NCI-H82 (cell line): ENCODE measurements at places on chromosomes 16 and 17.

- peak; percentile 62 for DNase-seq
Measured at GRCh38 chr17:47850692-47851573, at the start of gene SP6. Gene SP6, minus strand, starts transcription at chr17:47851163. Its CDS starts 2,734 bp downstream, at chr17:47848429.

- DNase-seq, result no peak
Measured at GRCh38 chr17:81651692-81652091, 4.7 kb downstream of the PDE6G start.

DNA sequence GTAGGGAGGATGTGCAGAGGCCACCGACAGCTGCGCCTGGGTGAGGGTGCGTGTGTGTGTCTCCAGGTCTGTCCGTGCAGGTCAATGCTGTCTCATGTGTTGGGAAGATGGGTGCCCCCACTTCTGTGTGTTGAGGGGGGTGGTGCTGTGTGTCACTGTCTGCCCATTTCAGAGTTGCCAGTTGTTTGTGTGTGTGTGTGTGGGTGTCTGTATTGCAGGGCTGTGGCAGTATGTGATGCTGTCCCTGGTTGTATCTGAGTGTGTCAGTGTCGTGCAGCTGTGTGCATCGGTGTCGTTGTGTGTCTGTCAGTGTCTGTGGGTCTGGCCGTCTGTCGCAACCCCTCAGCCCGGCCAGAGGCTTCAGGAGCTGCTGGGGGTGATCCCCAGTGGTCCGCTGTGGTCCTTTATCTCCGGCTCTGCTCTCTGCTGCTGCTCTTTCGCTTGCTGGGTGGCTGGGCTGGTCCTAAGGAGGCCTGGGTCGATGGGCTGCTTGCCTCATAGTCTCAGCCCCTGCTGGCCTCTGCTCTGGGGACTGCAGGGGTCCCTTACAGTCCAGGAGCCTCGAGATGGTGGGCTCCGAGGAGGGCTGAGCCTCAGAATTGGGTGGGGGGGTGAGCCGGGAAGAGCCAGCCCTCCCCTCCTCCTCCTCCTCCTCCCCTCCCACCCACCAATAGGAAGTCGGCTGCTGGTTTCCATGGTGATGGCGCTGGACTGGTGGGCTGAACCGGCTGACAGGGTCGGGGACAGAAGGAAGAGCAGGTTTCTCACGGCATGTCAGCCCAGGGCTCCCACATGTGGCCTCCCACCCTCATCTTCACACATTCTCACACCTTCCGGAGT lies at the start of gene TSPOAP1:
TSS of gene TSPOAP1 (minus strand) at position 601 of the 840 bp plus-strand sequence. CDS start 875 bp downstream, outside the sequence.
- peak; percentile 87 for DNase-seq

GRCh38 chr17:9240659-9241370 lies 219.5 kb downstream of the NTN1 start:
- no peak for DNase-seq

DNA sequence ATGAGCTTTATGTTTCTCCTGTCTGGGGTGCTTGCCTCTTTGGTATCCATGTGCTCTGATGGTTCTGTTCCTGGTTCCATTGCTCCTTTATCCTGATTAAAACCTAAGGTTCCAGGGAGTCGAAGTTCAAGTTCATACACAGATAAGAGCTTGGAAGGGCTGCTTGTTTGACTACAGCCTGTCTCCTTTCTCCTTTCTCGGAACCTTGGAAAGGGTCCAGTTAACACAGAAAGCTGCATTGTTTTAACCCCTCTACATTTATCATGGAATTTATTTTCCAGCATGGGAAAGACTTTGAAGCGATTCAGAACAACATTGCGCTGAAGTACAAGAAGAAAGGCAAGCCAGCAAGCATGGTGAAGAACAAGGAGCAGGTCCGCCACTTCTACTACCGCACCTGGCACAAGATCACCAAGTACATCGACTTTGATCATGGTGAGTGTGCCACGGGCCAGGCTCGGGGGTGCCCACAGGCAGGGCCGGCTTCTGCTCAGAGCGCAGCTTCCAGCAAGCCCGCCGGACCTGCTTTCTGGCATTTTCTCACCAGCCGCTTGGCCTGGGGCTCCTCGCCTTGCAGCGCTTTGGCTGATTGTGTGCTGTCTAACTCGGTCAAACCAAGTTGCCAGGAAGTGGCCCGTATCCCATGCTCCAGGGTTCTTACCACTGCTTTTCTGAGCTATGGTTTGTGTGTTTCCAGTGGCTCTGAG lies 19.9 kb downstream of the CRAMP1 start:
- no peak for DNase-seq

GRCh38 chr17:3944485-3945388 lies 19.5 kb downstream of the ATP2A3 start:
- peak; percentile 36 for DNase-seq

DNA sequence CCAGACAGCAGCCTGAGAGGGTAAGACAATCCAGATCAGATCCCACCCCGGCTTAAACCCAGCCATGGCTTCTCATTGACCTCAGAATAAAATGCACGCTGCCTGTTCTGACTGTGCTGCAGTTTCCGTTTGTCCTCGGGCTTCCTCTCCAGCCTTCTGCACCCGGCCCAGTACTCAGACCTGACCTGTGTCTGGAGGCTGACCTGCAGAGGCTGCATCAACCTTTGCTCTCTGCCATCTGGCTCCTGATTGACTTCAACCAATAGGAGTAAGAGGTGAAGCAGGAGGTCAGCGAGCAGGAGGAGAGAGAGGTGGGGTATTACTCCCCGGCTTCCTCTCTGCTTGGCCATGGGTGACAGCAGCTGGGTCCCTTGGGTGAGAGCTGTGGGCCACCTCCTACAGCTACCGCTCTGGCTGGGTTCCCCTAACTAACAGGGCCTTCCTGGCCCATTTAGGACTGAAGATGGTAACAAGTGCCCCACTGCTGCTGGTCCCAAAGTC lies 46.7 kb downstream of the C16orf82 start:
- DNase-seq, result no peak

DNA sequence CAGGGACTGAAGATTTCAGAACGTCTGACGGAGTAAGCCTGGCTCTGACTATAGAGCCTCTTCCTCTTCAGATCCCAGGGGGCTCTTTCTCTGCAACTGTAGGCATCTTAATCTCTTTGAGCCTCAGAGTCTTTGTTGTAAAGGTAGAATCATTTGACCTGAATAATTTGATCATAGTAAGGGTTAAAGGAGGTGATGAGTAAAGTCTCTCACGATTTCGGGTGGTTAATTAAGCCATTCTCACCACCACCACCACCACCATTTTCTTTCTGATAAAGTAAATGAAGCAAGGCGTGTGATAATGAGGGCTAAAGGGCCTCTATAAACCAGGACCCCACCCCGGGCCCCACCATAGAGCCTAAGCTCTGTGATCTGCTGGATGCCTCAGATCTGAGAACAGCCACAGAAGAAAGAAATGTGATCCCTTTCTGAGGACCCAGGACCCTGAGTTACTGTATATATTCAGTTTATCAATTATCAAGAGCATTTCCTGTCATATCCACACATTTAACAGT lies 33.0 kb upstream of the ADAMTS18 start:
- DNase-seq, result peak; percentile 66

GRCh38 chr16:67194260-67194659 lies 2.3 kb downstream of the E2F4 start:
- DNase-seq, result no peak

DNA sequence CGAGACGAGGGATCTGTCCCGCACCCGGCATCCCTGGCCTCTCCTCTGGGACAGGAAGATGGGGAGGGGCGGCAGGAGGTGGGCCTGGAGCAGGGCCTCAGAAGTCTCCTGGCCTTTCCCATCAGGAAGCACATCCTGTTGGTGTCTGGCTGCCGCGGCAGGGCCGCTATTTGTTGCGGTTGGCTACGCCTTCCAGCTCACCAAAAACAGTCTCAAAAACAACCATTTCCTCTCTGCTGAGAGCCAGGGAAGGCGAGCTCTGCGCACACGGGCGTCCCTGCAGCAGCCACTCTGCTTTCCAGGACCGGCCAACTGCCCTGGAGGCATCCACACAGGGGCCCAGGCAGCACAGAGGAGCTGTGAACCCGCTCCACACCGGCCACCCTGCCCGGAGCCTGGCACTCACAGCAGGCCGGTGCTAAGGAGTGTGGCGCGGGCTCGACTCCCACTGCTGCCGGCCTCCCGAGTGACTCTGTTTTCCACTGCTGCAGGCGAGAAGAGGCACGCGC lies at the start of gene TMEM204:
TSS of gene TMEM204 (plus strand) at position 224 of the 509 bp plus-strand sequence. CDS start 610 bp downstream, outside the sequence.
- no peak for DNase-seq

DNA sequence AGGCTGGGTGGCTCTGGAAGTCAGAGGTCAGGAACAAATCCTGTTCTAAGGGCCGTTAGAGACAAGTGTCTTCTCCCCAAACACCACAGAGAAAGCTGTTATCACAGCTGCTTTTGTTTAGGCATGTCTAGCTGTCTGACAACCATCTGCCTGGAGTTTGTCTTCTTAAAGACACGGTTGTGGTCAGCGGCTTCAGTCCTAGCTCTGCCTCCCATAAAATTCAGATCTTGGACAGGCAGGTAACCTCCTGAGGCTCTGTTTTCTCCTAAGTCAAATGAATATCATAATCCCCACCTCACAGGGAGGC lies 2.3 kb upstream of the ITGA3 start:
- DNase-seq, result no peak

DNA sequence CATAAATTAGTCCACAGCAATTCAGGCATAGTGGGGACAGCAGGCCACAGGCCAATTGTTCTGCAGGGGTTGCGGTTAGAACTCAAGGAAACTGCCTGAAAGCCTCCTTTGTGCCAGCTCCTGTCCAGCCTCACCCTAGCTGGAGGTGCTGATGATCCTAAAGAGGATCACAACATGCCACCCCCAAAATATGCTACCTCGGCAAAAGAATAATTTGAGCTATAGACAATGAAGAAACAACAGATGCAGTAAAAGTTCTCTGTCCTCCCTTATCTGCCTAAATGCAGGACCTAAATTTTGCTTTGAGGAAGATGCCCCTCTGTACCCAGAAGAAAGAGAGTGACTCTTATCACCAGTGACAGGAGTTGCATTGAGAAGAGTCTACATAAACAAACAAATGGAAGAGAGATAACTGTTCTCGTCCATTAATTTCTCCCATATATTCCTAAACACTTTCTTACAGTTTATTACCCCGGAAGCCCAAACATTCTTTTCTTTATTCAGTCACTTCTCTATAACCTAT lies 14.7 kb downstream of the ALOX15 start:
- DNase-seq, result no peak

DNA sequence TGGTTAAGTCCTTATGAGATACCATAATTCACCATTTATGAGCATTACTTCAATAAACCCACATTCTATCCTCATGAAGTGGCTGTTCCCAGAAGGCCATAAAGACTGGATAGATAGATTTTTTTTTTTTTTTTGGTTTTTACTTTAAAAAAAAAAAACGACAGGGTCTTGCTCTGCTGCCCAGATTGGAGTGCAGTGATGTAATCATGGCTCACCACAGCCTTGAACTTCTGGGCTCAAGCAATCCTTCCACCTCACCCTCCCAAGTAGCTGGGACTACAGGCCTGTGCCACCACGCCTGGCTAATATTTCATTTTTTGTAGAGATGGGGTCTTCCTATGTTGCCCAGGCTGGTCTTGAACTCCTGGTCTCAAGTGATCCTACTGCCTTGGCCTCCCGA lies 102.3 kb downstream of the XYLT1 start:
- DNase-seq, result no peak

- no peak for DNase-seq
Measured at GRCh38 chr17:69593716-69594115, 179.2 kb downstream of the MAP2K6 start.

GRCh38 chr17:17700251-17700969 lies 19.2 kb downstream of the RAI1 start:
- DNase-seq, result no peak

DNA sequence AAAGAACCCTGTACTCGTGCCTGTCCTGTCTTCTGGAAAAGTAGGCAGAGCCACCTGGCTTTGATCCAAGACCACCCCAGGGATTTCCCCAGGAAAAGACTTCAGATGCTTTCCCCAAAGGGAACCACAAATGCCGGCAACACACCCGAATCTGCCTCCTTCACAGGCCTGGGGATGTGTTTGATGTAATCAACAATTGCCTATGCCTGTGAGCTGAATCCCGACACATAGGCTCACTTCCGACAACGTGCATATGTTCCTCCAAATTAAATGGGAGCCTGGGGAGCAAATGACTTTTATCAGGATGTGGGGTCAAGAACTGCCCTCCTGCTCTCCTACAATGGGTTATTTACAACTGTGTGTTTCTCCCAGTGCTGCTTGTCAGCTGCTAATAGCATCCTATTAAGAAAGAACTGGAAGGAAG lies 535.2 kb upstream of the CDH11 start:
- DNase-seq, result no peak

DNA sequence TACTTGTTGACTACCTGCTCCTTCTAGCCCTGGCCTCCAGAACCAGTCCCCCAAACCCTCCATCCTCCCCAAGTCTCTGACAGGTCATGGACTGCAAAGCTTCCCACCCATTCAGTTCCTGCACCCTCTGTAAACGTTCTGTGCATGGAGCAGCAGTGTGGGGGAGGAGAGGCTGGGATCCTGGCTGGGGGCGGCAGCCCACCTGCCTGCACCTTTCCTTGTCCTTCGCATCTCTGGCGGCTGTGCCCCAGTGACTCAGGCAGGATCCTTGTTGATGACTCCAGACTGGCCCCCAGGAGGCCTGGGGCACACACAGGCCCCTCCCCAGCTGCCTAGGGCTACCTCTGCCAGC lies 1.6 kb upstream of the PKMYT1 start:
- DNase-seq, result peak; percentile 87

DNA sequence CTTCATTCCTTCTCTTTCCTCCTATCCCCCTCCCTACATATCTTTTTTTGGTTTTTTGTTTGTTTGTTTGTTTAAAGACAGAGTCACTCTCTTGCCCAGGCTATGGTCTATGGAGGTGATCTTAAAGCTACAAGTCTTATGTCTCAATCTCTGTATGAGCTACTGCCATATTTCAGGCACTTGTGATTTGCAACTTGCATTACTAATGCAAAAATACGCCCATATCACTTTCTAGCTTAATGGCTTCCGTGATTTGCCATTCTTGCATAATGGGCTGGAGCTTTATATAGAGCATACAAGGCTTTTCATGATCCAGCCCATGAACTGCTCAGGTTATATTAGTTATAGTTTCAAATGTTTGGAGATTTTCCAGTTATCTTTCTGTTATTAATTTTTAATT lies 7.5 kb downstream of the CFAP97D1 start:
- no peak for DNase-seq

DNA sequence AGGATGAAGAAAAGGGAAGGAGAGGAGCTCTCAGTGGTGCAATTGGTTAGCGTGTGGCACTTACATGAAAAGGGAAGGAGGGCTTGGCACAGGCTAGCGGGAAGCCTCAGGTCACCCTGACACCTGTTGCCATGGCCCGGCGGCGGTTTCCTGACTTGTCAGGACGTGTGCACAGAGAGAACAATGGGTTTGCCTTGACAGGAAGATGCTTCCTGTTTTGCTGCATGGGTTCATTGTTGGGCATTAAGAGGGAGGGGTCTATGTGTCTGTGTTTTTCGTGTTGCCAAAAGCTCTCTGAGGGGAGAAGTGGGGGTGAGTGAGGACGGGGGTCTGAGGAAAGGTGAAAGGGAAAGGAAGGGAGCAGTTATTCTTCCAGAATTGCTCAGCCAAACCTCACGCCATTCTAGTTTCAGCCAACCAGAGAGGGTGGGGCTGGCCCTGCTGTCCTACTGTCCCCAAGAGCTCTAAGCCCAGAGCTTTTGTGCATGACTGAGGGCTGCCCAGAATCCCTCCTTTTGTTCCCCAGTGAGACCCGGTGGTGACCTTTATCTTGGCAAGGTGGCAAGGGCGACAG lies 17.1 kb upstream of the CCR7 start:
- no peak for DNase-seq

DNA sequence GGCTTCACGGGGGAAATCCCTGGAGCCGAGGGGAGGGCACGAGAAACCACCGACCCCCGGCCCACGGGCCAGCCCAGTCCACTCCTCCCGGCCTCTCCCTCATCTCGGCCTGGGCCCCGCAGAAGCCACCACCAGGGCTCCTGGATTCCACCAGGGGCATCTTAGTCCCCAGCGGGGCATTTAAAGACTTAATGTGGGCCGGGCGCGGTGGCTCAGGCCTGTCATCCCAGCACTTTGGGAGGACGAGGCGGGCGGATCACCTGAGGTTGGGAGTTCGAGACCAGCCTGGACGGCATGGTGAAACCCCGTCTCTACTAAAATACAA lies 24.1 kb upstream of the ABR start:
- DNase-seq, result no peak
